WTC11 (cell line): ENCODE measurements at places on chromosomes 5 and 9. TPM values are rescaled to one million over a fixed set of nuclear protein-coding genes. Genes with fewer than 3 reads are reported as not detected.

The C5orf52 gene
- total RNA-seq: not detected in 3 replicates

DNA sequence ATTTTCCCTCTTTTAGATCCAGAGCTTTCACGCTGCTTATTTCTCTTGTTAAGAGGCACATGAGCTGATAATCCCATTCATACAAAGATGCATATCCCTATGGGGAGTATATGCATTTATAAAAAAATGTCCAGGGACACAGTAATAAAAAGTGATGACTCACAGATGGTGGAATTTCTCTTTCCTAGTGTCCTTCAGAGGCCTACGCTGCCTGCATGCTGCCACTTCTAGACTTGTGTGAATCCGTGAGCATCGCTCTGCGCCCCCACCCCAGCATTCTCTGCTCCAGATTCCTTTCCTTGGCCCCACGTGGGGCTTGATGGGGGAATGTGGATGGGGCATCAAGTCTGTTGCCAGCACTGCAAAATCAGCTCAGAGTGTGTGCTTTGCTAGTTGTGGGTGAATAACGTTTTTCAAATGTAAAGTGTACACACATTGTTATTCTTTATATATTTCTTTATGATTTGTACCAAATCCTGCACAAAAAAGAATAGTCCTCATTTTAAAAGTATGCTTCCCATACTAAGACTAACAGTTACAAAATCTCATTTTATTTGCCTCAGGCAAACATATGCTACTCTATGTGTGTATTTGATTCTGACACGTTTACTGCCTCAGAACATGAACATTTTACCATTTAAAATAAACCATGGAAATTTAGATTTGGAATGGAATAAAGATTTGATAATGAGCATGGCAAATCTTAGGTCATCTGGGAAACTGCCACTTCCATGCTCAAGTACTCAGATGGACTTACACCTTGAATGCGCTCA lies 22.4 kb upstream of the RASGRF2 start:
- DNase-seq: no peak

DNA sequence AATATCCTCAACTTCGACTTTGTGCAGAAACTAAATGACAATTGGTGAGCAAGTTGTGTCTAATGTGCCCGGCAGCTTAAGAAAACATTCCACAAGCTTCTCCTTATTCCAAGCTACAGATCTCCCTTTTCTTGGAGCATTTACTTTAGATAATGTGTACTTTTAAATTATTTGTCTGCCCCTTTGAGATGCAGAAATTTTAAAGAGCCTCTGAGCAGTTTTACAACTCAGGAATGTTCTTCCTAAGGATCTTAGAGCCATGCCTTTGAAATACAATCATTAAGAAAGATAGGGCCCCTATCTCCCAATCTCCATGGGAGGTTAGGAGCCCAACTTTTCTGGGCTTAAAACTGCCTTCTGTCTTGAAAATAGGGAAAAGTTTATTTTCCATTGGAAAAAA lies 723.7 kb upstream of the COX7C start:
- no peak for DNase-seq

- no peak for DNase-seq
Observed at GRCh38 chr5:27598576-27598975, 560.2 kb upstream of the CDH9 start.
